ENCODE measurements at places on chromosomes 6 and 20. TPM values are rescaled to one million over a fixed set of nuclear protein-coding genes. Genes with fewer than 3 reads are reported as not detected.

Gene TFAP2B
- total RNA-seq, result not detected

Gene ZSCAN26
- total RNA-seq, result 5.9 TPM

Gene DDRGK1
- total RNA-seq, result 59.3 TPM

Gene HSF2
- total RNA-seq, result 9.8 TPM

Gene CD164
- 323 TPM for total RNA-seq

Gene APCDD1L
- not detected for total RNA-seq

Gene HLA-DRB5
- total RNA-seq, result 118 TPM

Gene RIPOR3
- 19.7 TPM for total RNA-seq

Gene CCN6
- not detected for total RNA-seq

Gene FERMT1
- 1.2 TPM for total RNA-seq

Gene OPN5
- not detected for total RNA-seq

Gene HLA-DRB1
- 133 TPM for total RNA-seq

Gene ACOT13
- total RNA-seq, result 17.0 TPM

Gene SOX18
- total RNA-seq, result 70.5 TPM

Gene C6orf132
- total RNA-seq, result 1.3 TPM

Gene SLC12A5
- 1.7 TPM for total RNA-seq

Gene DAAM2
- 83.8 TPM for total RNA-seq

Gene SLC35F1
- 0.48 TPM for total RNA-seq

Gene PCSK2
- not detected for total RNA-seq

Gene CYP24A1
- not detected for total RNA-seq

Gene TDRD6
- total RNA-seq, result 0.58 TPM

Gene CALHM4
- not detected for total RNA-seq

Gene ARMC2
- total RNA-seq, result 10.0 TPM

Gene TMEM244
- not detected for total RNA-seq

Gene BPI
- not detected for total RNA-seq

Gene PDYN
- total RNA-seq, result not detected

Gene GRM1
- not detected for total RNA-seq

Gene DEFB132
- 1.5 TPM for total RNA-seq

Gene ACTL10
- total RNA-seq, result 0.93 TPM

Gene CST4
- total RNA-seq, result not detected

Gene OR12D1
- total RNA-seq, result not detected

Gene CDH22
- 0.35 TPM for total RNA-seq
